ENCODE measurements at places on chromosomes 3 and 15.

DNA sequence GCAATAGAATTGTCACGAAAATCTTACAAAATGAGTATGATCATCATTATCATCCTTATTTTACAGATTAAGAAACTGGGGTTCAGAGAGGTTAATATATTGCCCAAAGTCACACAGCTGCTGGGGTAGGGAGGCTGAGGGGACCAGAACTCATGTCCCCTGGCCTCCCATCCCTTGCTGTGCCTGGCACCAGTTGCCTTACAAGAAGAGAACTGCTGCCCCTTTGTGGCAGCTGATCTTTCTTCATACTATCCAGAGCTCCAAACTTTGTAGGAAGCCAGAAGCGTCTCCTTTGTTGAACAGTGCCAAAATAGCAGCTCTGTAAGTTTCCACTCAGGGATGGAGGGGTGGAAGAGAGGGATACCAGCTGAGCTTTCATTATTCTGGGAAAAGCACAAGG is 236.8 kb upstream of the TBC1D5 start:
- DNase-seq = no peak

DNA sequence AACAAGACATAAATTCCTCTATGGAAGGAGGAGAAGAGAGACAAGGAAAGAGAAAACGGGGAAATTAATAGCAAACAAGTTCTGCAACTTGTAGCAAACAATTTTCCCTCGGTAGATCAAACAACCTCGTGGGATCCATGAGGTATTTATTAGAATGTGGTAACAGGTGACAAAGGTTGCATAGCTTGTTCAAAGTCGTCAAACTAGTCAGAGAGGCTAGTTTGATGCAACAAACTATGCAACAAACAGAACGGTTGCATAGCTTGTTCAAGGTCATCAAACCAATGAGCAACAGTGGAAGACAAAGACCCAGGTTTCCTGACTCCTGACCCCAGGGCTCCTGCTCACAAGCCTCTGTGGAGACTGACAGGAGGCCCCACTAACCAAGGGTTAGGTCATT is 20.7 kb downstream of the MB21D2 start:
- DNase-seq = no peak

GRCh38 chr3:105359098-105359762 is 7.5 kb upstream of the ALCAM start:
- no peak for DNase-seq

GRCh38 chr3:97863031-97863430 is 41.2 kb downstream of the CRYBG3 start:
- no peak for DNase-seq

GRCh38 chr3:122767540-122768372 is 25.9 kb downstream of the HSPBAP1 start:
- no peak for DNase-seq

DNA sequence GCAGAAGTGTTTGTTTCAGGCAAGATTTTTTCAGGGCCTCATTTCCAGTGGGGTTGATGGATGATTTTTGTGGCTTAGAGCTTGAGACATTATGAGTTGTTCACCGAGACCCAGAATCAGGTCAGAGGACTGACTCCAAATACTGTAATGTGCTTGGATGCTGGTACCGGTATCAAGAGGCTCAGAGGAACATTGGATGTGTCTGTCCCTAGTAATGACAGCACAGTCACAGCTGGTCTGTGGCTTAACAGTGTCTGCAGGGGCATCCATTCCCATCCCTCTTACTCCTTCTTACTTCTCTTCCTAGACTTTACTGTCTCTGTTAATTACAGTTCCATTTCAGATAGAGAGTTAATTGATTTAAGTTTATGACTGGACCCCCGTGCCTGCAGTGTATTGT is 107.8 kb downstream of the PTPRG start:
- DNase-seq = no peak

DNA sequence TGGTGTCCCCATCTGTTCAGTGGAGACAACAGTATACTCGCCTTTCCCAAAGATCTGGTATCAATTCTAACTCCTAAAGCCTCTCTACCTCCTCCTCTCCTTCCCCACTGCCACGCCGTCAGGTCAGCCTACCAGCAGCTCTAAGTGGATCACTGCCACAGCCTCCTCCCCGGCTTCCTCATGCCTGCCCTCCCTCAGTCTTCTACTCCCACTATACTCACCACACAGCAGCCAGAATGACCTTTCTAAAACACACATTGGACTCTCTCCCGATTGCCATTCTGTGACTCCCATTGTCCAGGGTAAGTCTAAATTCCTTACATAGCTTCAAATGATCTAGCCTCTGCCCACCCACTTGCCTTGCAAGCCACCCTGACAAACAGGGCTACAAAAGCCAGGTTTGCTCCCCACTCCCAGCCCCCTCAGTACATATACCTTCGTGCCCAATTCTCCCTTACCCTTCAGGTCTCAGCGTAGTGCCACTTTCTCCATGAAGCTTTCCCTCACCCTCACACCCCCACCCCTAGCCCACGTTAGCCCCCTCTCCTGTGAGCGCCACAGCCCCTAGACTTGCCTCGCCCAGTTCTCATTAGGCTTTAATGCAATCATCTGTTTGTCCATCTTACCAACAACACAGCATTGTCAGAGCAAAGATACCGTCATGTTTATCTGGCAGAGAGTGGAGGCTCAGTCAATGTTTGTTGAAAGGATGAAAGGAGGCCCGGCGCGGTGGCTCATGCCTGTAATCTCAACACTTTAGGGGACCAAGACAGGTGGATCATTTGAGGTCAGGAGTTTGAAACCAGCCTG is 9.5 kb upstream of the SEMA7A start:
- no peak for DNase-seq
